Stimulated activated CD8-positive, alpha-beta memory T cell treated with anti-CD3 and anti-CD28 coated beads, Interleukin-2, amount 100 ng/mL, for 1 hour (primary cell): ENCODE measurements at places on chromosomes 1 and 21.

- DNase-seq = no peak
Observed at GRCh38 chr1:150321826-150322166, 463 bp downstream of the PRPF3 start.

GRCh38 chr1:216820345-216820744 lies 97.1 kb upstream of the ESRRG start:
- no peak for DNase-seq

DNA sequence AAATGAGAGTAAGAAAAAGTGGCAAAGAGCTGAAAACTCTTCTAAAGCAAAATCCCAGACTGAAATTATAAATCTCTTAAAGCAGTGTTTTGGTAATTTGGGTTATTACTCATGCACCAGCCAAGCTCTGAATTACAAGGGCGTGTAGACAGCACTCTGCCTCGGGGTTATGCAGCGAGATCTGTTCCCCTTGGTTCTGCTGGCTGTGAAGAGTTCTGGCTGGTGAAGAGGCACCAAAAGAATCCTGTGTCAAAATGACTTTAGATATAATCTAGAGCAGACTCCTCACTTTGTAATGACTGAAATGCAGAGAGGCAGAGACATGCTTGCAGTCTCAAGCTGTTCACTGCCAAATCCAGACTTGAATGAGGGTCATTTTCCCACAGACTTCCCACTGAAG lies 461.8 kb upstream of the CXADR start:
- no peak for DNase-seq

DNA sequence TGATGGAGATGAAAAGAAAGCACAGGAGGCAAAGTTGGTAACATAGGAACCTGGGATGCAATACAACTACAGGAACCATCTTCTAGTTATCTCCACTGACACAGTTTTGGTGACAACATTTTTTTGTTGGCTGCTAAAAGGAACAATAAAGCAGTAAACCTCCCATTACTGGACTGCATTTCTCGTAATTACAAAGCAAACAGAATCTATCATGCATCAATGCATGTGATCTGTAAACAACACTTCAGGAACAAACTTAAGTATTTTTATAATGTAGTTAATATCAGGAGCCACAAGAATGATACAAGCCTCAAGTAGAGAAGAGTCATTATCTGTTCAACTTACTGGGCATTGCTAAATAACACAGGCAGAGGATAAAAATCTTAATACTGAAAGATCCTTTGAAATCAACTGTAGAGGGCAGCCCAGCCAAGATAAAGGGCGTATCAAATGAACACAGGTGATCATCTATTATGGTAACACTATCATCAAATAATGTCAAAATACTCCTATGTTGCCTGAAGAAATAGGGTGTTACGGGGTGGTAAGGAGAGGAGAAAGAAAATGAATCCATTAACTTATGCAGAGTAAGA lies 193.3 kb downstream of the EIF4G3 start:
- DNase-seq = no peak

DNA sequence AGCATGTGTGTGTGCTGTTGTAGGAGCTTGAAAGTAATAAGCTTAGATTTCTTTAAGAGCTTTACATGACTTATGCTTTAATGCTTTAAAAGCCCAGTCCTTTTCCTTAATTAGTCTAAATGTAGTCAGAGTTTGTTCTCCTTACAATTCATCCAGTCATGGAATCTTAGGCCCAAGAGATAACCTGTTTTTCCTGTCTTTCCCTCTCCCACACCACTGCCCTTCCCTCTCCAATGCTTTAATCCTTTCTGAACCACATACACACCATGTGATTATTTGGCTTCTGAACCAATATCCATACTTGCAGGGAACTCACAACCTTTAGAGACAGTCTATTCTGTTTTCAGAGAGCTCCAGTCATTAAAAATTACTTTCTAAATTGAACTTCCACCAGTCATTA lies 37.6 kb downstream of the ALG6 start:
- DNase-seq = no peak

GRCh38 chr1:154994591-154994990 lies 1.2 kb downstream of the LENEP start:
- no peak for DNase-seq

DNA sequence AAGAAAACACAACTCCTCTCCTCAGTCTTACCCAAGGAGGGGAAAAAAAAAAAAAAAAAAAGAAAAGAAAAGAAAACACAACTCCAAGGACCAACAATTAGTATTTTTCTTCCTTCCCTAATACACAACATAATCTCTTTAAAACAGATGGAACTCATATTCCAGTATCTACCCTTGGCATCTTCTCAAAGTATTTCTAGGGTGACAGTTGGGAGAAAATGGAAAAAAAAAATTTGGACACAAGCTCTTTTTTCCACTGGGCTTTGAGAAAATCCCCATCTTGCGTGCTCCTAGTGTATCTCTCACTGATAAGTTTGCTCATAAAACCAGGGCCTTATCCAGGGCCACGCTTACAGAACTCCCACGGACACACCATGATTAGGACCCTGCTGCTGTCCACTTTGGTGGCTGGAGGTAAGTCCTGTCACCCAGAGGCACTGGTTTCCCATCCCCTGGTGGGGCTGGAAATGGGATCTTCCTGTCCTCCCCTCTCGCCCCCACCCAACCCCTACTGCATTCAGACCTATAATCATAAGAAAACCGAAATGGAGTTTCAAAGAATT lies at the start of gene CELA2B:
CELA2B (plus strand) TSS at position 353 of the 563 bp plus-strand sequence; CDS start at position 375, 22 bp downstream.
- DNase-seq = no peak
